Suppressor macrophage (primary cell): ENCODE measurements at places on chromosomes 6 and 20.

DNA sequence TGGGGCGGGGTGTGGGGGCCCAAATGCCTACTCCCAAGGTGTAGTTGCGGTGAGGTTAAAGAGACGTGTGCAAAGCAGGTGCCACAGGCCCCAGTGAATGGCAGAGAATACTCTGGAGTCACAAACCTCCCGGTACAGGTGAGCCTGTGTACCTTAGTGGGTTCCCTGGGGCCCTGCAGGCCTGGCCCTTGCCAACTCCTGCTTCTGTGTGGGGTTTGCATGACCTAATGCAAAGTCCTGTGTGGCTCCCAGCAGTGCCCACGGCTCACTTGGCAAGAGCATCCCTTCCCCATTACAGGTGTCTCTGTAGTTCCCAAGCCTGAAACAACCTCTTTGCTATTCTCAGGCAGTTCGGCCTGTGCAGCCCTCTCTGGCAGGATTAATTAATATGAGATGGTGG lies 17.5 kb downstream of the SPDEF start:
- DNase-seq, result no peak

- DNase-seq, result no peak
Observed at GRCh38 chr6:150046943-150047342, 21.6 kb upstream of the RAET1L start.

DNA sequence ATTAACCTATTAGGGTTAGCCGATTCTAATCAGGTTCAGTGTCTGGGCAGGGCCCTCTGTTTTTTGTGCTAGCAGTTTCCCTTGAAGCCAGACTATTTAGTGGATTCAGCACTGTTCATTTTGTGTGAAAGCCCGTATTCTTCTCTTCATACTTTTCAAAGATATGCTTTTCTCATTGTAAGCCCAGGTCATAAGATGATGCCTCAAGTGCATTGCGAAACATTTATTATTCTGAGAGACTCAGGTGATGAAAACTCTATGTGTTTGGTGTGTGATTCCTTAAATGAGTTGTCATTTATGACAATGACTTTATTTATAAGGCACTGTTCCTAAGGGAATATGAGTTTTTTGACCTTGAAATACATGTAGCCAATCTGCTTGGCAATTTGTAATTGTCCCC lies 851.0 kb upstream of the FLRT3 start:
- DNase-seq, result no peak

DNA sequence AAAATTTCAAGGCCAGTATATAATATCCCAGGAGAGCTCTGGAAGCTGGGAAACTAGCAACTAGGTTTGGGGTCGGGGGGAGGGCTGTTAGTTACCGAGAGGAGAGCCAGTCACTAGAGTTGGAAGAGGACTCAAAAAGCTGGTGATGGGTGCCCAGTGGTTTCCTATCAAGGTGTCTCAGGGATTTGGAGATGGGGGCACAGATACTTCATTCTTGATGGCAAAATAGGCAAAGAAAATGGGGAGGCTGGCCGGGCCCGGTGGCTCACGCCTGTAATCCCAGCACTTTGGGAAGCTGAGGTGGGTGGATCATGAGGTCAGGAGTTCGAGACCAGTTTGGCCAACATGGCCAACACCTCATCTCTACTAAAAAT lies 805 bp downstream of the PHF1 start:
- DNase-seq, result no peak

GRCh38 chr6:474453-475185 lies 83.1 kb downstream of the IRF4 start:
- DNase-seq, result peak; percentile 58

GRCh38 chr6:137291441-137291840 lies 72.3 kb upstream of the IFNGR1 start:
- DNase-seq, result peak; percentile 94

GRCh38 chr20:50515471-50516106 lies 5.4 kb downstream of the PTPN1 start:
- DNase-seq, result no peak

GRCh38 chr6:84688141-84688873 lies 76.1 kb downstream of the TBX18 start:
- DNase-seq, result no peak

GRCh38 chr20:62617711-62618483 lies 24.4 kb upstream of the SLCO4A1 start:
- peak; percentile 90 for DNase-seq

- DNase-seq, result peak; percentile 27
Observed at GRCh38 chr6:41939848-41940758, 1.5 kb downstream of the CCND3 start.

- DNase-seq, result no peak
Observed at GRCh38 chr6:164184410-164184809, 769.9 kb downstream of the QKI start.

DNA sequence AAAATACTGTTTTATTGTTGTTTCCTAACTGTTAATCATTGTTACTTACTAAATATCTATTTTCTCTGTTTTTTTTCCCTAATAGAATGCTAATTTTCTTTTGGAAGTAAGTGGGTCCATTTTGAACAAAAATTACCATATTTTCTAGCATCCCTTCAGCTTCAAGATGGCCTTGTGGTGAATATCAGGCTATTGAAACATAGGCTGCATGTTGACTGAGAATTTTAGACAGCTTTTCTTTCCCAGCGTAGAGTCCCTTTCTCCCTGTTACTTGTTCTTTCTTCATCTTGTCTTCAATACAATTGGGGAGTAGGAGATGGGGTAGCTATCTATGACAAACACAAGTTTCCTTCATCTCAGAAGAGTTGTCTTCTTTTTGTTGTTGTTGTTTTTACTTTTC lies 397.0 kb downstream of the DOK5 start:
- no peak for DNase-seq

GRCh38 chr6:10395704-10396546 lies 18.9 kb downstream of the TFAP2A start:
- DNase-seq, result no peak

- no peak for DNase-seq
Observed at GRCh38 chr6:17015144-17015543, 86.7 kb upstream of the STMND1 start.

- DNase-seq, result no peak
Observed at GRCh38 chr6:38504996-38505395, 134.7 kb downstream of the BTBD9 start.

DNA sequence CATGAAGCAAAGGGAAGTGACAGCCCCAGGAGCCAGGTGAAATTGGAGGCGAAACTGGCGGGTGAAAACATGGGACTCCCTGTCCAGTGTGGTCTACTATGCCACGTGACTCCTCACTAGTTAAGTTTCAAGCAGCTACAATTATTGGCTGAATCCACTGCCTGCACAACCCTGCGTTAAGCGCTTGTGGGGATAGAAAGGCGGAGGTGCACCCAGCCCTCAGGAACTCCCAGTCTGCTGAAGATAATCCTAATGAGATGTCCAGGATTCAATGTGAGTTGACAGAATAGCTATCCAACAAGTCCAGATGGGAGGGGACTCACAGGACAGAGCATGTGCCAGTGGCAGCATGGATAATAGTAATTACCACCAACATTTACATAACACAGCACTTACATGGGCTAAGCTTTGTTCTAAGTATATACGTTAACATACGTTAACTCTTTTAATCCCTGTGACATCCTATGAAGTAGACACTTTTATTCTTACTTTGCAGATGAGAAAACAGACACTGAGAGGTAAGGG lies 1.8 kb downstream of the MOCS1 start:
- no peak for DNase-seq

- DNase-seq, result no peak
Observed at GRCh38 chr6:2622671-2623070, 128.1 kb downstream of the MYLK4 start.

DNA sequence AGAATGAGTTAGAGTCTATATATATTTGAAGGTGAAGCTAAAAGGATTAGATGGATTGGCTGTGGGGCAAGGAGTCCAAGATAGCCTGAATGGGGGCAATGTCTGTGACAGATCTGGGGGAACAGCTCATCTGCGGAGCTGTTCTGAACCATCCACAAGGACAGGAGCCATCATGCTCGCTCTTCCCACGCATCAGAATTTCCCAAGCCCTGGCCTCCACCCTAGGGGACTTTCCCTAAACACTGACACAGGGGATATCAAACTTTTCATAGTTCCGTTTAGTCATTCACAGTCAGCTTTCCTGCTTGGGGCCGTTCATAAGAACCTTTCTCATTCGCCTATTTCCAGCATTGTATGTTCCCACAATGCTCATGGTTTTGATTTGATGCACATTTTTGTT lies 37.6 kb upstream of the CCN6 start:
- peak; percentile 28 for DNase-seq

- no peak for DNase-seq
Observed at GRCh38 chr6:110731898-110732297, 83.4 kb downstream of the CDK19 start.

DNA sequence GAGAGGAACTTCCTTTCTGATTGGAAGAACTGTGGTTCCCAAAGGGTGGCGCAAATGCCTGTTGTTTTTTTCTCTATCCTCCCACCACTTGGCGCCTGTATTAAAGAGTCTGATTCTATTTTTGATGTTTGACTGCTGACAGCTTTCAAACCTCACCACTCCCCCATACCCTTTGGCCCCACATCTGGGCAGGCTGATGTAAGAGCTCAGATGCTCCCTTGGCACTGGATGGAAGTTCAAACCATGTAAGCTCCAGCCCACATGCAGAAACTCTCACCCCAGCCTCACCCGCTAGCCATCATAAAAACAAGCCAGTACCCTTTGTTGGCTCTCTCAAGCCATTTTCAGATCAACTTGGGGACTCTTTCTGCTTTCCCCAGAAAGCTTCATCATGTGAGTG lies 20.0 kb upstream of the TMEM14A start:
- DNase-seq, result peak; percentile 50

DNA sequence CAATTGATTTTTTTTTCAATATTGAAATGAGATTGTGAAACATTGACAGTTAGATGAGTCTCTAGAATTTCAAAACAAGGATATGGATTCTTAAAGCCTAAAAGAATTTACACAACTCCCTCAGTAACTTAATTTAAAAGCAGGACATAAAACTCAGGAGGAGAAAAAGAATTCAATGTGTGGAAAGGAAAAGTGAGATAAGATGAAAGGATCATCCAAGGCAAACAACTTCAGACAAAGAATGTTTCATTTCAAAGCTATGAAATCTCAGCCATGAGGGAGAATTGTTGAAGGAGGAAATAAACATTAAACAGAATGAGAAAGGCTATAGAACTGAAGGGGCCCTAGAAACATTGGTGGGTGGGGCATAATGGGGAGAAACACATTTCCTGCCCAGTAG lies 191.7 kb upstream of the NOX3 start:
- no peak for DNase-seq

DNA sequence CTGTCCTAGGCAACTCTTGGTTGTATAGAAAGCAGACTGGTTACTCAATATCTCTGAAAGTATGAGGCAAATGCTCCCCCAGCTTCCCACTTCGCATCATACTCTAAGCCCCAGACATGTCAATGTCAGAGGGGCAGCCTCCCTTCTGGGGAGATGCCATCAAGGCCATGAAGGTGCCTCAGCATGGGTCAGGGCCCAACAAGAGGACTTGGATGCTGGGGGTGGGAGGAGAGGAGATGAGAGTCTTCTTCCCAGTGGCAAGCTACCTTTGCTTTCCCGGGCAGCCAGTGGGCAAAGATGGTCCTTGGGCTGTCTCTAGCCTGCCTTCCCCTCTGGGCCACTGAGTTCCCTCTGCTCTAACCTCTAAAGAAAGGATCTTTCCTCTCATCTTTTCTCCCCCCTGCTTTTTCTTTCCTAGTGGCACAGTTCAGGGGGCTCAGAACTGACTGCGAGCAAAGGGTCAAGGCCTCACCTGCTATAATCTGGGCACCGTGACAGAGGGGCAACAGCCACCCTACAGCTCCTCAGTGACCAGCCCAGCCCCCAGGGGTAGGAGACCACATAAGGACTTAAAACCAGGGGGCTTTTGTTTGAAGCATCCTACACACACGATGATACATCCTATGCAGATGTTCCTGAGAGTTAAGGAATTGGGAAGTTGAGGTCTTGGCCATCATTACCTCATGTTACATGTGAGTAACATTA lies 26.2 kb downstream of the MOCS1 start:
- no peak for DNase-seq

DNA sequence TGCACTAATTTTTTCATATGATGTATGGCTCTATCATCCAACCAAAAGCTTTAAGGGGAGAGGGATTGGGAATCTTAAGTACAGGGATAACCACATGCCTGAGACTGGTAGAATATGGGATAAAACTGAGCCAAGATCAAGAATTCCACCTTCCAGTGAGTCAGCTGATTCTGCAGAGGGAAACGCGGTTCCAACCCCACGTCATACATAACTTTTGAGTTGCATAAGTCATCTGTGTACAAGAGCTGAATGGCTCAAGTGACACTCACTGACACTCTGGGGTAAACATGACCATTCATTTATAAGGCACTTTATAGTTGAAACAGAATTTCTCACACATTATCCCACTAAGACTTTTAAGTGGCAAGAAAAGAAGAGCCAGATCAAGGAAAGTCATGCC lies 16.4 kb downstream of the TRIM27 start:
- peak; percentile 49 for DNase-seq

DNA sequence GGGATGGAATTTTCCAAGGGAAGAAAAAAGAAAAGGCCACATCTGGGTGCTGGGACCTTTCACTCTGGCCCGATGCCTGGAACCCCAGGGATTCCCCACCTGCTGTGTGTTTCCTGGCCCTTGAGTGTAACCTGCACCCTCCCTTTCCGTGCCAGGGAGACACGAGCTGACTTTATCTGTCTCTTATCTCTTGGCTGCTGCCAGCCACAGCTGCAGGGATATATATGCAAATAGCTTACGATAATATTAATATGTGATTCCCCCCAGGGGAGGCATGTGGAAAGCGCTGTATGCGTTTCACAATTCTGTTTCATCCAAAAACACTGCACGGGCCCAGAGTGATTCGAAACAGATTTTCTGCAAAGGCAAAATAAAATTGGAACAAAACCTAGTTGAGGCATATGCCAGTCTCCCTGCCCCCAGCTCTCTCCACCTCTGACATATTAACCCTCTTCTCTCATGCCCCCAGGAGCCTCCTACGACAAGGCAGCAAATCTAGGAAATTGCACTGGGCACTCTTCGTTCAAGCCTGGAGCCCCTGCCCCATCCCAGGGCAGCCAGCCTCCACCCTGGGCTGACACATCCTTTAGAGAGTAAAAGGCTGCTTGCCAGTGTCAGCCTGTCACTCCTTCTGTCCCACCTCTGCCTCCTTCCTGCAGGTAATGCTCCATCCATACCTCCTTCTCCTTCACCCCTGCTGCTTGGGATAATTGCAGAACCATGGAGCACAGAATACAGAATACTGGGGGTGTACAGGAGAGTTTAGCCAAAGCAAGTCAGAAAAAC lies 1.3 kb downstream of the RIPOR3 start:
- DNase-seq, result no peak

DNA sequence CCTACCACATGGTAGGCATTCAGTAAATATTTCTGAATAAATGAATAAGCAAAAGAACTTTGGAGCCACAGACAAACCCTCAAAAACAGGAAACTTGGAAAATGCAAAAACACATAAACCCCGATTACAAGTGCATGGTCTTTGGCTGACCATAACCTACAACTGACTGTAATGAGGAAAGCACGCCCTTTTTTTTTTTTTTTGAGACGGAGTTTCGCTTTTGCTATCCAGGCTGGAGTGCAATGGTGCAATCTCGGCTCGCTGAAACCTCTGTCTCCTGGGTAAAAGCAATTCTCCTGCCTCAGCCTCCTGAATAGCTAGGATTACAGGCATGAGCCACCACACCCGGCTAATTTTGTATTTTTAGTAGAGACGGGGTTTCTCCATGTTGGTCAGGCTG lies 11.9 kb upstream of the LATS1 start:
- peak; percentile 69 for DNase-seq
